ENCODE measurements at places on chromosomes 13 and 19.

- DNase-seq = no peak
Measured at GRCh38 chr19:16917401-16917800, 28.6 kb downstream of the F2RL3 start.

- DNase-seq = no peak
Measured at GRCh38 chr13:41520016-41520659, 62.8 kb downstream of the RGCC start.

DNA sequence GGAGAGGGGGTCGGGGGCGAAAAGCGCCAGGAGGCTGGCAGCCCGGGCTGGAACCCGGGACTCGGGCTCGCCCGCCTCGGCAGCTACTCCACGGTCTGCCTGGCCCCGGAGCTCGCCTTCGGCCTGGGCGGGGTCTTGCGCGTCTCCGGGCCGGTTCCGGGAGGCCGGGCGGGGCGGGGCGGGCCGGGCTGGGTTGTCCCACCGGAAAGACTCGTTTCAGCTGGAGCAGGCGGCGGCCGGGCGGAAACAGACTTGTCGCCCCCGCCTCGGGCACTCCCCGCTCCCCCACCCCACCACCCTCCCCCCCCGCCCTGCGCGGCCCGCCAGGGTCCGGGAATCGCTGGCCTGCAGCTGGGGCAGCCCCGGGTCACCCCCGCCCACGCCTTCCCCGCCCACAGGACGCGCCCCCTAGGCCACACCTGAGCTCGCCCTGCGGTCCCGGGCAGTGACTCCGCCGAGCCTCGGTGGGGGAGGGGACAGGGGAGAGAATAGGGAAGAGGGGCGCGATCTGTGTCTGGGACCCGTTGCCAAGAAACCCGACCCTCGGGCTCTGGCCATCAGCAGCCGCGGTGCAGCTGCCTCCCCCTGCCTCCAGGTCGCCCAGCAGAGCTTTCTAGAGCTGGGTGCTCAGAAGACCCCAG, 109.4 kb downstream of the KCTD15 start:
- DNase-seq = no peak

GRCh38 chr13:109973279-109973678, 186.9 kb upstream of the IRS2 start:
- no peak for DNase-seq

GRCh38 chr19:9621156-9622037, at the start of gene ZNF561:
ZNF561 (minus strand) TSS chr19:9621232; CDS start chr19:9619456, 1,776 bp downstream.
- DNase-seq = no peak

- no peak for DNase-seq
Measured at GRCh38 chr19:17324357-17325114, 10.1 kb downstream of the ANO8 start.

DNA sequence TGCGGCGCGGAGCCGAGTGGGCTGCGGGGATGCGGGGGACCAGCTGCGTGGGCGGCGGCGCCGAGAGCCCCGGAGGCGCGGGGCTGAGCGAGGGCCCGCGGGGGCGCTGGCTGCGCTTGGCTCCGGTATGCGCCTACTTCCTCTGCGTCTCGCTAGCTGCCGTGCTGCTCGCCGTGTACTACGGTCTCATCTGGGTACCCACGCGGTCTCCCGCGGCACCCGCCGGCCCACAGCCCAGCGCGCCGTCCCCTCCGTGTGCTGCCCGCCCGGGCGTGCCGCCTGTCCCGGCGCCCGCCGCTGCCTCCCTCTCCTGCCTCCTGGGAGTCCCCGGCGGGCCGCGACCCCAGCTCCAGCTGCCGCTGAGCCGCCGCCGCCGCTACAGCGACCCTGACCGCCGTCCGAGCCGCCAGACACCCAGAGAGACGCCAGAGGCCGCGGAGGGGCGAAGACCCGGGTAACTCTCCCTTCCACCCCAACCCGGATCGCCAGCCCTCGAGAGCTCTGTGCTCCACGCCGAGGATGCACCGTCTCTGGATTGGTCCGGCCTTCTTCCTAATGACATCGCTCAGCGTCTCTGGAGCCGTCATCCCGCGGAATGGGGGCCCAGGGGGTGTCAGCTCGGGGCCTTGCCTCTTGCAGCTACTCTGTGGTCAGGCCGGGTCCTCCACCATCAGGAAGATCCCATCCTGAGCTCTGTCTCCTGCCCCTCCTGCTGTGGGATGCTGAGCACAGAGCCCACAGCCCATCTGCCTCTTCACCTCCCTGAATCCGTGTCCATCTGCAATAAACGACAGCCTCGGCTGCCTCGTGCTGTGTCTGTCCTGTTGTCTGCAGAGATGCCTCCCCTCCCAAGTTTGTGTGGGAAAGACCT, 441 bp downstream of the INAFM1 start:
- DNase-seq = no peak

- DNase-seq = no peak
Measured at GRCh38 chr13:30091691-30092090, 215.7 kb downstream of the KATNAL1 start.

DNA sequence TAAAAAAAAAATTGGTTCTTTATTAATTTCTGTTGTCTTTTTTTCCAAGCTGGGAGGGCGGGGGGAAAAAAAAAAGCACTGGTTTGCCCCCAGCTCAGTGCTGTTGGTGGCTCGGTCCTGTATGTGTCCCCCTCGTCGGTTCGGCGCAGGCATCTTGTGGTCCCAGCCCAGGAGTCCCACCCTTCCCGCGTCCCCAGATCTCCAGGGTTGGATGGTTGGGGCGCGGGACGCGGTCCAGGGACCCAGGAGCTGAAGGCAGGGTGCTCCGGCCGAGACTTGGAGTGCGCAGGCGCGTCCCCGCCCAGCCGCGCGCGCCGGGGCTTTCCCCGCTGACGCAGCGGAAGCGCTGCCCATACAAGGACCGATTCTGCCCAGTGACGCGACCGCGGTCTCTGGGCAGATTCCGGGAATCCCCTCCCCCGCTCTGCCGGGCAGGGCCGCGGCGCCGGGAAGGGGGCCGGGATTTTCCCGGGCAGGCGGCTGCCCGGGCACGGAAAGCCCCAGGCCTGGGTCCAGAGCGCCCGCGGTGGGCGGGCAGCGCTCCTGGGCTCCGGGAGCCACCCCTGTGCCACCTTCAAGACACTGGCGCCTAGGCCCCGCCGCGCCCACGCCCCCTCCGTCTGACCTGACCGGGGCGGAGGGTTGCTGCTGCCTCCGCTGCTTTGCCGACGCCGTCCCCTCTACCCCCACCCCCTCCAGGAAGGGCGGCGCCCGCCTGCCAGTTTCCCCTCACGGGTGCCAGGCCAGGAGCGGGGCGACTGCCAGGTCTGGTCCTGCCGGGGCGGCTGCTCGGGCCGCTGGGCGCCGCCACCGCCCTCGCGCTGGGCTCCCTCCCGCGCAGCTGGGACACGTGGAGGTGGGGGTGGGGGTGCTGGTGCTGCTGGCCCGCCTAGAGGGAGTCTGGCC, 2.3 kb downstream of the JUNB start:
- DNase-seq = peak; percentile 62

- DNase-seq = no peak
Measured at GRCh38 chr13:24161010-24161775, 673 bp downstream of the SPATA13 start.

- no peak for DNase-seq
Measured at GRCh38 chr13:39603424-39603947, 493 bp upstream of the LHFPL6 start.

DNA sequence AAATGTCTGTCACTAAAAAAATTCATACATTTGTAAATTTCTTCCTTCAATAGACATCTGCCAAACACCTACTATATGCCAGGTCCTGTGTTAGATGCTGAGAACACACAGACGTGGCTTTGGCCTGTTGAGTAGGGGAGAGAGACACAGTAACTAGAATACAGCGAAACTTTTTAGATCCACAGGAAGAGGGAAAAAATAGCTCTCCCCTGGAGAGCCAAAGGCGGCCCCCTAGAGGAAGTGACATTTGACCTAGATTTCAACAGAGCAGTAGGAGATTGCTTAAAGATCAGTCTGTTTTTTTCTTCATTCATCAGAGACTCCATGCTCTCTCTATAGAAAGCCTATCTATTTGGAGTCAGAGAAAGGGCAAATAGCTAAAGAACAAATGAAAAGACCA, 11.3 kb downstream of the LCP1 start:
- no peak for DNase-seq

DNA sequence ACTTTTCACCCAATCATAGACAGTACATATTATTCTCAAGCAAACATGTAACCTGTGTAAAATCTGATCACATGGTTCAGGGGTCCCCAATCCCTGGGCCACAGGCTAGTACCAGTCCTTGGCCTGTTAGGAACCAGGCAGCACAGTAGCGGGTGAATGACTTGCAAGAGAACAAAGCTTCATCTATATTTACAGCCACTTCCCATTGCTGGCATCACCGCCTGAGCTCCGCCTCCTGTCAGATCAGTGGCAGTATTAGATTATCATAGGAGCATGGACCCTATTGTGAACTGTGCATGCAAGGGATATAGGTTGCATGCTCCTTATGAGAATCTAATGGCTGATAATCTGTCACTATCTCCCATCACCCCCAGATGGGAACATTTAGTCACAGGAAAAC, 133.1 kb downstream of the MAB21L1 start:
- DNase-seq = no peak

DNA sequence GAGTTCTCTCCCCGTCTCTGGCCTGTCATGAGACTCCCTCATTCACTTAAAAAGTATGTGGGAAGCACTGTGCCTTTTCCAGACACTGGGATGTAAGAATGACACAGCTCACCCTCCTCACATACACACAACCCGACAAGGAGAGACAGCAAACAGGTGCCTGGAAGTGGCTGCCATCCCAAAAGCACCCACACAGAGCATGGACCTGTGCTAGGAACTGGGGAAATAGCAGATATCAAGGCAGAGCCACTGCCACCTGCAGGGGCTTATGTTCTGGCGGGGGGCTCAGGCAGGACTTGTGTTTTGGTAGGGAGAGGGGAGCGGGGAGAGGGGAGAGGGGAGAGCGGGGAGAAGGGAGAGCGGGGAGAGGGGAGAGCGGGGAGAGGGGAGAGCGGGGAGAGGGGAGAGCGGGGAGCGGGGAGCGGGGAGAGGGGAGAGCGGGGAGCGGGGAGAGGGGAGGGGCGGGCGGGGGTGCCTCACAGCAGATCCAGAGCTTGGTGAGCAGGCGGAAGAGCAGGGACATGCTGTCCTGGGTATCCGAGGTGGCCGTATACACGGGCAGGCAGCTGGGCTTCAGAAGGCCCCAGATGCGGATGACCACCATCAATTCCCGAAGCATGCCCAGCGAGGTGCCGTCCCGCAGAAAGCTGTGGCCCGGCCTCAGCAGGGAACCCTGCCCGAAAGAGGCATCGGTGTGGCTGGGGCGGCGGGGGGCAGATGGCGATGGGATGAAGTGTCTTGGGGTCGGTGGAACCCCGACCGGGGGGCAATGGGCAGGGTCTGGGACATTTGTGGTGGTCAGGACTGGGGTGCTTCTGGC, 12.2 kb downstream of the CFD start:
- DNase-seq = no peak

GRCh38 chr19:44672226-44672625, 944 bp downstream of the CEACAM19 start:
- no peak for DNase-seq

DNA sequence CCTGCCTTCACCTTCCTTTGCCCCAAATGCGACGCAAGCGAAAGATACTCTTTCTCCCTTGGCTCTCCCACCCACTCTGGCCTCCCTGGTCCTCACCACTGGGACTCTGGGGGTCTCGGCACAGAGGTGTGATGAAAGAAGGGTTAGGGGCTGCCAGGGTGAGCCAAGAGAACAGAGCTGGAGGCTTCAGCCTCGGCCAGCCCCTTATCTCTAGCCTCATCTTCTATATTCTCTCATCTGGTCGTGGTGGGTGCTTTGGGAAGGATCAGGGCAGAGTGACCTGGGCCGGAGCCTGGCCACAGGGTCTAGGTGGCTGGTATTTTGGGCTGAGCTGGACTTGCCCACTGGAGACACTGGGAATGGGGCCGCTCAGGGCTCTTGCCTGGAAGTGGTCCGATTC, 71.1 kb upstream of the KCTD15 start:
- DNase-seq = no peak

GRCh38 chr19:4951656-4952055, 17.3 kb upstream of the KDM4B start:
- DNase-seq = no peak

DNA sequence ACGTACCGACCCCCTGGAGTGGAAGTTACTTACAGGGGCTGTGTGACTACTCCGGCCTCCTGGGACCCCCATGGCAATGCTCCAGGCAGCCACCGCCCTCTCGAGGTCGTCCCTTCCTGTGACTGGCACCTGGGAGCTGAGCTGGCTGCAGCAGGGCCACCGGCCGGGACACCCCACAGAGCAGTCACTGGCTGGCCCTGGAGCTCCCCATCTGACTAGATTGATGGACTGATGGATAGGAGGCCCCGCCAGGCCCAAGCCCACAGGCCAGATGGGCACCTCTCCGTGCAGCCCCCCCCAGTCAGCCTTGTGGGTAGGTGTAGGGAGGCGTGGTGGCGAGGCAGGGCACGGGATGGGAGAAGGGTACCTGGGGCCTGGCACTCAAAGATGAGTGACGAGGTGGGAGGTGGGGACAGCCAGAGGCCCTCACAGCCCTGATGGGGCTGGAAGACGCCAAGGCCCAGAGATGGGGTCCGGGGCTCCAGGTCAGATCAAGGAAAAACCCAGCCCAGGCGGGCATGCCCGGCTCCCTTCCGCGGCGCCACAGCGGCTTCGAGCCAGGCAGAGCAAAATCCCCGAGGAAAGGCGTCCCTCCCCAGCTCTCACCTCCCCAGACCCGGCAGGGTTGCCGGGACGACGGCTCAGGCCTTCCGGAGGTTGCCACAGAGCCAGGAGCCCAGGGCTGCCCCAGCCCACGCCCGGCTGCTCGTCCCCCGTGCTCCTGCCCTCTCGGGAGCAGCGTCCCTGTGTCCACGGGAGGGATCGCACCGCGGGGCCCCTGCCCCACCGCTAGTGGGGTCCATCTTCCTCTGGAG, 8.4 kb downstream of the SLC39A3 start:
- DNase-seq = no peak

DNA sequence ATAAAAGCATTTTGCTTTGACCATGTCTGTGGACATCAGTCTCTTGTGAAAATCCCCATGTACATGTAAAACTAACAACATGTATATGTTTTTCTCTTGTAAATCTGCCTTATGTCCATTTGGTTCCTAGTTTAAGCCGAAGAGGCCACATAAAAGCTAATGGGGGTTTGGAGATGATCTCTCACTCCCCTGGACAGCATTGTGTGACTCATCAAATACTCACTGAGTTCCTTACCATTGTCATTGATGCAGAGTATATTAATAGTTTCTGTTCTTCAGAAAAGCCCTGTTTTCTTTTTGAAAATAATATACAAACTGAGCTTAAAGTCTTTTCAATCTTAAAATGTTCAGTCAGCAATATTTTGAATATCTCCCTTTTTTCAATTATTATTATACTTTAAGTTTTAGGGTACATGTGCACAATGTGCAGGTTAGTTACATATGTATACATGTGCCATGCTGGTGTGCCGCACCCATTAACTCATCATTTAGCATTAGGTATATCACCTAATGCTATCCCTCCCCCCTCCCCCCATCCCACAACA, 536.7 kb upstream of the HTR2A start:
- DNase-seq = no peak

GRCh38 chr13:35219021-35219420, 257.5 kb downstream of the MAB21L1 start:
- no peak for DNase-seq

DNA sequence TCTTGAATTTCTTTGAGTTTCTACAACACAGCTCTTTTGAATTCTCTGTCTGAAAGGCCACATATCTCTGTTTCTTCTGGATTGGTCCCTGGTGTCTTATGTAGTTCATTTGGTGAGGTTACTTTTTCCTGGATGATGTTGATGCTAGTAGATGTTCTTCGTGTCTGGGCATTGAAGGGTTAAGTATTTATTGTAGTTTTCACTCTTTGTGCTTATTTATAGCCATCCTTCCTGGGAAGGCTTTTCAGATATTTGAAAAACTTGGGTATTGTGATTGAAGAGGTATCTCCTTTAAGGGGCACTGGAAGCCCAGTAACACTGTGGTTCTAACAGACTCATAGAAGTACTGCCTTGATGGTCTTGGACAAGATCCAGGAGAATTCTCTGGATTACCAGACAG, 338.5 kb upstream of the SPRY2 start:
- DNase-seq = no peak

Measured in cortex of kidney (tissue), 1 donor.